Activated naive CD4-positive, alpha-beta T cell treated with anti-CD3 and anti-CD28 coated beads, Interleukin-2, amount 10 ng/mL, durations not matched to agents 7 days and 5 days (primary cell): ENCODE measurements at places on chromosomes 5 and 9.

GRCh38 chr9:40911647-40912046 is 216.8 kb downstream of the FOXD4L6 start:
- no peak for DNase-seq

DNA sequence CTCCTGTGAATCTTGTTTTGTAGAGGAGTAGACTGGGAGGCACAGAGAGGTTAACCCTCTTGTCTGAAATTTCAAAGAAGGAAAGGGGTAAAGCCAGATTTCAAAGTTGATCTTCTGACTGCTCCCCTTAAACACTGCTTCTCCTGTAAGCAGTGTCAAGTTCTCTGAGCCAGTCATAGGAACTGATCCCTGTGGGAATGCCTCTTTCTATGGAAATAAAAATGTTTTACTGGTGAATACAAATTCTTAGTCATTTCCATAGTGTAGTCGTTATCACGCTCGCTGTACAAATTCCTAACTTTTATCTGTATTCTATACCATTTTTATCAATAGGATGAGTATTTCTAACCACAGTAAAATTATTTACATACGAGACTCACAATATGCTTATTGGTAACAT is 66.3 kb upstream of the PRRC1 start:
- no peak for DNase-seq

DNA sequence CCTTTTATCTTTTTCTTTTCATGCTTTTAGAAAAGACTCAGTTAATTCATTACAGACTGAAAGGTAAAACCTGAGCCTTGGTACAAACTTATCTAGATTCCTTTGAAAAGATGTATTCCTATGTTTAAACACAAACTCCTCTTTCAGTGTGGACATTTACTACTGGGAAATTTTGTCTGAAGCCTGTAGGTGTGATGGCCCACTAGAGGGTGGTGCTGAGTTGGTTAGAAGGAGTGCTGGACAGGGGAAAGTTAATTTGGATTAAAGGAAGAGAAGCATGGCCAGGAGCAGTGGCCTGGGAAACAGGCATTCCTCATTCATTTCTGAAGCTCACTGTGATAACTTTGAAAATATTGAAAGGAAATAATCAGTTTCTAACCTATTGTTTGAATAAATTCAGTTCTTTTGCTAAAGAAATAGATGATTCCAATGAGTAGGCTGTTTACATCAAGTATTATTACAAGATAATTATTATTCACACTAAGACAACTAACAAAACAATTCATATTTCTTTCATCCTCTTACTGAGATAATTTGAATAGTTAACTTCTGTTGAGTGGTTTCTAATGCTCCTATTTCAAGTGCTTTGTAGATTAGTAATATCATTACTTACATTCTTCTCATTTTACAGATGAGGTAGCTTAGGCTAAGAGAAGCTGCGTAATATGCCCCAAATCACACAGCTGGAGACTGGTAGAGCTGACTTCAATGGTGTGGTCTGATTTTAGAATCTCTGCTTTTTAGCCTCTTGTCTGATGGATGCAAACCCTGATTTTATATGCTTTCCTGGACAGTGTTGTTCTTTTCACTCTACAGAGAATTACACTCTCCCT is 150.9 kb downstream of the ADGRV1 start:
- DNase-seq = no peak

- DNase-seq = no peak
Measured at GRCh38 chr5:79617539-79617938, 5.3 kb downstream of the TENT2 start.

GRCh38 chr5:95884017-95884325 is 61.4 kb upstream of the GLRX start:
- no peak for DNase-seq

DNA sequence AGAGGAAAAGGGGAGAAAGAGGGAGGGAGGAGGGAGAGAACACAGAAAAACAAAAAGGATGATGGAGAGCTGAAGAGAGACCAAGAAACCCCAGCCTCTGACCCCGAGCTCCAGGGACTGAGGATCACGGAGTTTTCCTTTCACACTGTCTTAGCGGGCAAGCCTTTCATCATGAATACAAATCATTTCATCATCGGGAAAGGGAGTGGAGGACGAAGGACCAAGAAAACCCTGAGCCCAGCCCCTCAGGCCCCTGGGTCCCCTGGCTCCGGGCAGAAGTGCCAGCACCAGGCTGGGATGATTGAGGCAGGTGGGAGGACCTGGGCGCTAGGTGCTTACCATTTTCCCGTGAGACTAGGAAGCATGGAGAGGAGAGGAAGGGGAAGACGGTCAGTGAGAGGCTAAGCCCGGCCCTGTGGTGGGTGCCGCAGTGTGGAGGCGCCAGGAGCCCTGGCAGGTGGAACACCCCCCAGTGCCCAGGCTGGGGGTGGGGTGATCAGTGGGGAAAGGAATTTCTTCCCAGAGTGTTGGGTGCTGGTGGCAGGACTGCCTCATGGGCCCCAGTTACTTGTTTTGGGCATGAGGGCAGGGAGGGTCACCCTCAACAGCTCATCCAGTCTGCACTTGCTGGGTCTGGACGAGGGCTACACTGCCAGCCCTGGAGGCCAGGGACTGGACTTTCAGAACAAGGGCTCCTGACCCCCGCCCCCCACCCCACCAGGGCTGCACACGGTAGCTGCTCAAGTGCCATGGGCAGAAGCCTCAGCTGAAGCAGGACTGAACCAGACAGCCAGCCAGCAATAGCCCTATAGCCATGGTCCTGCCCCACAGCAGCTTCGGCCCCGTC is 49.0 kb upstream of the SARDH start:
- DNase-seq = no peak

DNA sequence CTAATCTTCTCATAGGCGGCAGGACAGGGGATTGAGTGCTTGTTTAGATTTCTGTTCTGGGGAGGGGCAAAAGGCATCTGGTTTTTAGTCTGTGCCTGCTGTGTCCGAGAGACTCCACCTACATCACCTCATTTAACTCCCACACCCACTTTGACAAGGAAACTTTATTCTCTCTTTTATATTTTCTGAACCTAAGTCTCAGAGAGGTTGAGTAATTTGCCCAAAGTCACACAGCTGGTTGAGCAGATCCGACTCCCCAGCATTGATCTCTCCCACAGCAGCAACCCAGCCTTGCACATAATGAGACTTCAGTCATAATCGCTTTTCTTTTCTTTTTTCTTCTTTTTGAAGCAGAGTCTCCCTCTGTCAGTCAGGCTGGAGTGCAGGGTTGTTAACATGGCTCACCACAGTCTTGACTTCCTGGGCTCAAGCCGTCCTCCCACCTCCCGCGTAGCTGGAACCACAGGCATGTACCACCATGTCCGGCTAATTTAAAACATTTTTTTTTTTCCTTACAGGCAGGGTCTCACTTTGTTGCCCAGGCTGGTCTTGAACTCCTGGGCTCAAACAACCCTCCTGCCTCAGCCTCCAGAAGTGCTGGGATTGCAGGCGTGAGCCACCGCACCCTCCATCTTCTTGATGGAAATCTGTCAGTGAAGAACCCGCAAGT is 36.5 kb upstream of the ANKRD33B start:
- DNase-seq = no peak

- DNase-seq = no peak
Measured at GRCh38 chr5:124536333-124536732, 210.1 kb downstream of the ZNF608 start.

DNA sequence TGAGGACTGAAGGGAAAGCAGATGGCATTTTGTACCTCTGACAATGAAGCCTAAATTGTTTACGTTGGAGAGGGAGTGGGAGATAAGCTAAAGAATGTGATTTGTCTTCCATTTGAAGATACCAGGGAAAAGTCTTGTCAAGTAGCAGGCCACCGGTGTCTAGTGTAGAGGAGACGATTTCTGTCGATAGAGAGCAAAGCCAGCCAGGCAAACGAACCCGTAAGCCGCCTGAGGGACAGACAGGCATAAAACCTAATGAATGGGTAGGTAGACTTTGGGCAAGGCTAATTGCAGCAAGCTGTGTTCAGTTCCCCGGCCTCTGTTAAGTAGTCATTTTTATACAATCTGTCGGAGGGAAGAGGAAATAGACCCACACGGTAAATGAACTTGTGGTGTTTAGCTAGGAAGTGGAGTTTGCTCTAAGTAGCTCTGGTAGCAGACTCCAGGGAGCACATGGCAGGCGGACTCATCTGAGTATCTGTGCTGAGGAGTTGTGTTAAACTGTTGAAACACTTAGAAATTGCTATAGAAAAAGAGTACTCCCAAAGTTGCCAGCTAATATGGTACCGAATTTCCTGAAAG is 28.8 kb downstream of the SMARCA2 start:
- no peak for DNase-seq

DNA sequence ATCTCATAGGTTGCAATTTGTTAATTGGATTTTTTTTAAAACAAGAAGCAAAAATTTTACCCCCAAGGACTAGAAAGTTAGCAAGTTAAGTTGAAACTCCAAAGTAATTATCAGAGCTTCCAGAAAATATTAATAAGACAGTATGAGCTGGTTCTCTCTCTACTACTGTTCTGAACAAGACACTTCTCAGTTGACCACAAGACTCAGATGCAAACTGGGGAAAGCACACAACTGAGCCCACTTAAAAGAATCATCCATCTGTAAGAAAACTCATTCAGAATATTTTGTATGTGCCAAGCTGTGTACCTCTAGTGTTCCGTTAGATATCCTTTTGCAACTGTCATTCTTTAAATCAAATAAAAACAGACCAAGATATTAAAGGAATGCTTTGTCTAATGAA is 60.0 kb downstream of the MAP1B start:
- DNase-seq = no peak
